ENCODE measurements at places on chromosomes 1 and 21.

GRCh38 chr1:93958726-93959100, 49.5 kb upstream of the GCLM start:
- no peak for DNase-seq

- no peak for DNase-seq
Measured at GRCh38 chr1:226772446-226773139, 33.5 kb upstream of the ITPKB start.

DNA sequence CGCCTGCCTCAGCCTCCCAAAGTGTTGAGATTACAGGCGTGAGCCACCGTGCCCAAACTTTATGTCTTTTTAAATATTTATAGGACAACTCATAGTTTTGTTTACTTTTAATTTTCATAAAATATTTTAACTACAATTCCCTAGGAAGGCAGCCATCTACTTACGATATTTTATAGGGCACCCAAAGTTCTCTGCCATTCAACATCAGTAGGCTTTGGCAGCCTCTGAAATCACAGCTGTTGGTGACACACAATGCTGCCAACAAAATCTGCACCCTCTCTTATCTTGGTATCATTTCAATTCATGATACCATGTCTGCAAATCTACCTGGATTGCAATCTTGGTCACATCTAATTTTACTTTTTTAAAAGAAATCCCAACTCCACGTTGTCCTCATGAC, 27.1 kb upstream of the ERO1B start:
- no peak for DNase-seq

GRCh38 chr1:101592845-101593244, 356.0 kb downstream of the S1PR1 start:
- DNase-seq = no peak

Measured in bronchial epithelial cell (primary cell).